Endodermal cell (in vitro differentiated cells): ENCODE measurements at places on chromosomes 7 and 10. TPM values are rescaled to one million over a fixed set of nuclear protein-coding genes. Genes with fewer than 3 reads are reported as not detected.

DNA sequence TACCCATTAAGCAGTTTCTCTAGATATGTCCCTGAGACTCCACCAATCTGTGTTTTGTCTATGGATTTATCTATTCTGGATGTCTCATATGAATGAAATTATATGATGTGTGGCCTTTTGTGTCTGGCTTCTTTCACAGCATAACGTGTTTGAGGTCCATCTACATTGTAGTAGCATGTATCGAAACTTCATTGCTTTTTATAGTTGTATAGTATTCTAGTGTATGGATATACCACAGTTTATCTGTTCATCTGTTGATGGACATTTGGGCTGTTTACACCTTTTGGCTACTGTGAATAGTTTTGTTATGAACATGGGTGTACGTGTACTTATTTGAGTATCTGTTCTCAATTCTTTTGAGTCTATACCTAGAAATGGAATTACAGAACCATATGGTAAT lies 9.6 kb downstream of the KAT6B start:
- no peak overlapping the region for H3K4me3 ChIP-seq
- H3K36me3 ChIP-seq: peaks cover 5% of the 10 kb centered on the region
- no peak for DNase-seq
- H3K4me1 ChIP-seq: no peaks in the 10 kb centered on the region
- H3K27me3 ChIP-seq: no peaks in the 10 kb centered on the region
- no peak overlapping the region for H3K27ac ChIP-seq

GRCh38 chr7:22587322-22587721 lies 87.3 kb upstream of the STEAP1B start:
- H3K4me1 ChIP-seq: peaks cover 6% of the 10 kb centered on the region
- H3K4me3 ChIP-seq: no peak overlapping the region
- H3K36me3 ChIP-seq: peaks cover 4% of the 10 kb centered on the region
- H3K27ac ChIP-seq: no peak overlapping the region

DNA sequence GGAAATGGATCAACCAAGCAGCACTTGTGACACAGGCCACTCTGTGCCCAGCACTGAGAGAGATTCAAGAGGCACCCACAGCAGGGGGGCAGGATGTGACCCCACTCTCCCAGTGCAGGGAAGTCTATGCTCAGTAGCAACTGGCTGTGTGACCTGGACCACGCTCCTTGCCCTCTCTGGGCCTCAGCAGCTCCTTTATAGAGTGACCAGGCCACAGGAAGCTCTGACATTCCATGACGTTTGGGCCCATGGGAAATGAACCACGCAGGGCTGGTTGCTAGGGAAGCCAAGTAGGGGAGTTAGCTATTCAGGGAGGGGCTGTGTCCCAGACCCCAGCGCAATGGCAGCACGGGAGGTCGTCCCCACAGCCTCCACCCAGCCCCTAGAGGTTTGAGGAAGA lies 232.6 kb downstream of the USP6NL start:
- H3K27ac ChIP-seq: no peak overlapping the region
- no peaks in the 10 kb centered on the region for H3K36me3 ChIP-seq
- H3K4me3 ChIP-seq: no peak overlapping the region
- no peaks in the 10 kb centered on the region for H3K4me1 ChIP-seq

DNA sequence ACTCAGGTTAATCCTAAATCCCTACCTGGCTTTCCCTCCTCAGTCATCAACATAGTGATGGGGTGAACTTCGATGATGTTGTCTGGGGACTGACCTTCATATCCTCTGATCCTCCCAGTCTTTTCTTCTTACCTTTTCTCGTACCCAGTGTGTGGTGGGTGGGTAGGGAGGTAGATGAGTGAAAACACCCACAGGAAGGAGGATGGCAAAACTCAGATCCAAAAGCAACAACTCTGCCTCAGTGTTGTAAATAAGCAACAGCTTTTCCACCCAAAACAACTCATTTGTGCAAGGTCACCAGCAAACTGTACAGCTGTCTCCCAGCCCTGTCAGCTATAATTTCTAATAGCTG lies 38.6 kb downstream of the VOPP1 start:
- H3K4me3 ChIP-seq: no peak overlapping the region
- H3K27me3 ChIP-seq: no peaks in the 10 kb centered on the region
- no peaks in the 10 kb centered on the region for H3K4me1 ChIP-seq

DNA sequence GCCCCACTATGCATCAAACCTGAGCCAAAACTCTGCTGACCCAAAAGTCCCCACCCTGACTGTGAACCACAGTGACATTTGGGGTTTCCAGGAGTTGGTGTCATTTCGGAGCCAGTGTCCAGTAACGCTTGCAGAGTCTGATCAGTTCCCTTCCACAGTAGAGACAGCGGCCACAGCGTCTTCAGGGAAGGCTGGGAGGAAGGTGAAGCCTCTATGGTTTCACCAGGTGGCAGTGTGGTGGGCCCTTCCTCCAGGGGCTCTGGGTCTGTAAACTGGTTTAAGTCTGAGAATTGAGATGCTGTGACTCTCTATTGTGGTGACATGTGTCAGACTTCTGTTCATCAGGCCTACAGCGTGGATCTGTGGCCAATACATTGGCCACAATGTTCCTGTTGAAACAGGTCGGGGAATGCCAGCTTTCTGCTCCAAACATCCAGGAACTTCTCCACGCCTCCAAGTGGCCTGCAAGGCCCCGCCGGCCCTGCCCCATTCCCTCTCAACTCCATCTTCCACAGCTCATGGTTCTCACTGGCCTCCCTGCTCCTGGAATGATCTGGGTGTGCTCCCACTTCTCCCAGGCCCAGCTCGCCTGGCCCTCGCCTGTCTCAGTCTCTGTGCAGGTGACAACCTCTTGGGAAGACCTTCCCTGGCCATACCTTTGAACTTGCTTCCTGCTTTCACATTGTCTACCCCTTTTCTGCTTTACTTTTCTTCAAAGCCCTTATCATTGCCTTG lies 124.5 kb upstream of the FAM20C start:
- DNase-seq: peak; percentile 66
- no peaks in the 10 kb centered on the region for H3K4me1 ChIP-seq
- H3K27me3 ChIP-seq: no peaks in the 10 kb centered on the region
- no peak overlapping the region for H3K4me3 ChIP-seq
- H3K27ac ChIP-seq: no peak overlapping the region

AQP1 gene
- total RNA-seq: 0.26 and 0.45 TPM in 2 replicates
